ENCODE measurements at places on chromosomes 16 and 17.

GRCh38 chr16:11234884-11235702 is 20.9 kb downstream of the SOCS1 start:
- DNase-seq: no peak

DNA sequence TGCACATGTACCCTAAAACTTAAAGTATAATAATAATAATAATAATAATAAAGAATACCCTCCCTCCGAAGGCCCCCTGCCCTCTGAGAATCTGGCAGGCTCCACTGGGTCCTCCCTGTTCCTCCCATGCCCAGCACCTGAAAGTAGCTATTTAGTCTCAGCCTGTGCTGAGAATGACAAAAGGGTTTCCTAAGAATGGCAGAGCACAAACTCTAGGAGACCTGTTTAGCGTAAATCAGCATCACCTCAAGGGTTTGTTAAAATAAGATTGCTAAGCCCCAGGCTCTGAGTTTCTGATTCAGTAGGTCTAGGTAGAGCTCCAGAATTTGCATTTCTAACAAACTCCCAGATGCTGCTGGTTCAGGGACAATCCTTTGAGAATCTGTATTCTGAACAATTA is 606.8 kb upstream of the CDH11 start:
- DNase-seq: peak; percentile 15

DNA sequence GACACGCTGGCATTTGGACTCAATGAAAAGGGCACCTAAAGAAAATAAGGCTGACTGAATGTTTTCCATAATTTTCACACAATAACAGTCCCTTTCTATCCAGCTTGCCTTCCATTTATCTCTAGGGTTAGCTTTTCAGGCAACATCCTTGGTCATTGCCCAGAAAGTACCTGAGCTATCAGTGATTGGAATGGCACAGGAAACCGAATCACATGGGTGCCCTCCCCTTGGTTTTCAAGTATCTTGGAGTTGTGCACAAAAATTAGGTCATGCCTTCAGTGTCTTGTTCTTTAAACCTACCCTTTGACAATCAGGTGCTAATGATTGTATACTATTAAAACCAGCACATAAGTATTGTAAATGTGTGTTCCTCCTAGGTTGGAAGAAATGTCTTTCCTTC is 3.3 kb upstream of the VPS4A start:
- no peak for DNase-seq

- DNase-seq: no peak
These were observed 11.8 kb upstream of the CHST4 start for GRCh38 chr16:71514476-71514875.

DNA sequence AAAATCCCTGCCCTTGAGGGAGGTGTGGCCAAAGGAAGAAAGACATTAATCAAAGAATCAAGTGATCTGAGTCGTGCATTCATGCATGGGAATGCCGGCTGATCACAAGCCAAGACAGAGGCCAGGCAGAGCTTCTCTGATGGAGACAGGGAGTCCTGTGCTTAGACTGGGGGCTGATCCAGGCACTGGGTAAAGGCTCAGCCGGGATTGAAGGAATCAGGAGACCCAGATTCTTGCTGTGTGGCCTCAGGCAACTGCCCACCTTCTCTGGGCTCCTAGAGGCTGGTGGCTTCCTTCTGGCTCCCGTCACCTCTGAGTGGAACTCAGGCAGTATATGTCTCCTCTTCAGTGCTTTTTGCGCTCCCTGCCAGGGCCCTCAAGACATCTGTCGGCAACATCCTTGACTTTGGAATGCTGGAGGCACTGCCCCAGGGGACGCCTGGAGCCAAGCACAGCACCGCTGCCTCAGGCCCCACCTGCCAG is 17.7 kb downstream of the RAI1 start:
- DNase-seq: no peak

DNA sequence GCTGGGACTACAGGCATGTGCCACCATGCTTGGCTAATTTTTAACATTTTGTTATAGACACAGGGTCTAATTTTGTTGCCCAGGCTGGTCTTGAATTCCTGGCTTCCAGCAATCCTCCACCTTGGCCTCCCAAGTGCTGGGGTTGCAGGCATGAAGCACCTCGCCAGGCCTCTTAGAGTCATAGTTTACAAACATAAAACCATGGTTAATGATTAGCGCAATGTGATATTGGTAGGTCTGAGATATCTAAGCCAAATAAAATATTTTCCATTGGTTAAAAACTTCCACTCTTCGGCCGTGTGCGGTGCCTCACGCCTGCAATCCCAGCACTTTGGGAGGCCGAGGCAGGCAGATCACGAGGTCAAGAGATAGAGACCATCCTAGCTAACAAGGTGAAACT is 16.6 kb downstream of the TXNDC11 start:
- DNase-seq: no peak

- DNase-seq: no peak
These were observed 131.9 kb downstream of the MSI2 start for GRCh38 chr17:57388131-57388725.

DNA sequence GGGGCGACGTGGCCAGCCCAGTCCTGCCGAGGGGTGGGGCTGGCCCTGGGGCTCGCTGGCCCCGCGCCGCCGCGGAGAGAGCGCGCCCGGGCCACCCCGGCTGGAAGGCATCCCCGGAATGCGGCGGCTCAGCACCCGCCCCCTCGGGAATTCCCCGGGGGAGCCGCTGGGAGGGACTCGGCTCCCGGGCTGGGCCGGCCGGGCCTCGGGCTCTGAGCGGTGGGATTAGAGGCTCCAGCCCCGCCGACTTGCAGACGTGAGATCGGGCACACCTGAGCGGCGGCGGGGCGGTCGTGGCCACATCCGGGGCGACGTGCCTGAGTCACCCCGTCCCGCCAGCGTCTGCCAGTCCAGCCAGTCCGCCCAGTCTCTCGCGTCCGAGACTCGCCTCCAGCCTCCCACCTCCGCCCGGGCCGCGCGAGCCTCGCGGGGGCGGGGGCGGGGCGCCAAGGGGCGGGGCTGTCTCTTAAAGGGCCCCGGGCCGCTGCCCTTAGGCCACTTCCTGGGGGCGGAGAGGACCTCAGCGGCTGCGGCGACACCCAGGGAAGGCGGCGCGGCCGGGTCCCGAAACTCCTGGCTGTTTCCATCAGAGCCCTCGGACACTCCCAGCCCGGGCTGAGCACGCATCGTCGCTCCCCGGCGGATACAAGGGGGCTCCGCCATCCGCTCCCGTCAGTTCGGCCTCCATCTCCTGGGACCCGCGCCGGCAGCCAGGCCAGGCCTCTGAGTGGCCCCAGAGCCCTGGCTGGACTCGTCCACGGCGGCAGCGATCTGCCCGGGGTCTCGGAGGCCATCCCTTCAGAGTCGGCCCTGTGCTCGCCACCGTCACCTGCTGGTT is at the start of gene KCTD11:
Gene KCTD11 (plus strand): TSS at position 498 of the 838 bp plus-strand sequence.
- DNase-seq: no peak

Data from iPS DF 19.7 (cell line).